ENCODE measurements at places on chromosomes 6 and 20.

DNA sequence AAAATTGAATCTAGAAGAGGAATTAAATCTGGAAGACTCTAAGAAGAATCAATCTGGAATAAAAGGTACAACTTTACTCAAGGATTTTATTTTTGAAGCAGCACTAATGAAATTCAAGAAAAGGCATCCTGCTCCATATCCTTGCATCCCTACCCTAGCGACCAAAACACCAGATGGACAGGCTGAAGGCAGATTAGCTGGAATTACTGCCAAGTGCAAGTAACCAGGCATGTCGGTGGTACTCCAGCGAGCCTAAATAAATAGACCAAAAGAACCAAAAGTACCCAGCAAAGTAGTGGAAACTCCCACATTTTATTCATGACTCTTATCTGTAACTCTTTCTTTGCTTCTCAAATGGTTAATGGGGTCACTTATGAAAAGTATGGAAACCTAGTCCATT lies 21.0 kb downstream of the OPRM1 start:
- no peak for DNase-seq

DNA sequence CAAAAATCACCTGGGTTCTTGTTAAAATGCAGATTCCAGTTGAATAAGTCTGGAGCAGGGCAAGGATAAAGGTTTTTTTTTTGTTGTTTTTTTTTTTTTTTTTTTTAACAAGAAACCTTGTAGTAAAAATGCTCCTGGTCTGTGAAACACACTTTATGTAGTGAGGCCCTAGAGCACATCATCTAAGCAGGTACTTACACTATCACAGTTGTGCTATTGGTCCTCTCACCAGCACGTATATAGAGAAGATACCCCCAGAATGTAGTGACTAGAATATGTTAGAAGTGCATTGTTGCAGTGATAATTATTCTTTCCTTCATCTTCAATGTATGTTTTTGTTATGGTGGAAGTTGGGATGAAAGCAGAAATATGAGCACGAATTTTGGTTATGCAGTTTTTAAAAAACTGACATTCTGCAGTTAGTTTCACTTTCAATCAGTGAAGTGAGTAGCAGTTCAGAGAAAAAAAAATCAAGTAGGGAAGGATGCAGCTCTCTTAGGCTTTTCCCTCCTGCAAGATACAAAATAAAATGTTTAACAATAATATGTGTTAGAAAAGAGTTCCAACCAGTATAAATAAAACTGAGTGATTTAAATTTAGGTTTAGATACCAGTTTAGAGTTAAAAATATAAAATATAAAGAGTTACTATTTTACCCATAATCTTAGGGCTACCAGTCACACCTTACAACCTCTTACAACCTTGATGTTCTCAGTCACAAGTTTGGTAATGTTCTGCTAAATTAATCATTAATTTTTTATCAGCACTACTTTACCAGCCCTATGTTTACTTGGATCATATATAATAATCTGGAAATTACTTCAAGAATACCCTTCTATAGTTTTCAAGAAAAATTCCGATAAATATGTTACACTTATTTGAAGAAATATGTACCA lies 9.2 kb upstream of the DEFB113 start:
- no peak for DNase-seq

- no peak for DNase-seq
These were observed at the start of gene BHLHE23 for GRCh38 chr20:63006540-63007359. Gene BHLHE23, minus strand, starts transcription at chr20:63006964. Its CDS starts 190 bp downstream, at chr20:63006774.

GRCh38 chr6:135322427-135323201 lies 141.5 kb downstream of the MYB start:
- no peak for DNase-seq

DNA sequence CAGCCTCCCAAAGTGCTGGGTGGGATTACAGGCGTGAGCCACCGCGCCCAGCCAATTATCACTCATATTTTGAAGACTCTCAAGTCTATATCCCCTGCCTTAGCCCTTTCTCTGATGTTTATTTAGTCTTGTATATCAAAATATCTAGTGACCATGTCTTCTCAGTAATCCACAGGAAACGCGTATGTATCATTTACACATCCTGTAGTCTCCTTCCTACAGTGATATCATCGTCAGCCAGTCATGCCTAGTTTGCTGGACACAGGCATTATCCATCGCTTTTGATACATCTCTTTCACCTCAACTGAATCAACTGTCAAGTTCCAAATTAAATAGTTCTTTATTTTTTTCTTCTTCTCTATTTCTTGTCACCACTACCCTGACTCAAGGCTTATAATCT lies 223.7 kb downstream of the NKAIN2 start:
- no peak for DNase-seq

DNA sequence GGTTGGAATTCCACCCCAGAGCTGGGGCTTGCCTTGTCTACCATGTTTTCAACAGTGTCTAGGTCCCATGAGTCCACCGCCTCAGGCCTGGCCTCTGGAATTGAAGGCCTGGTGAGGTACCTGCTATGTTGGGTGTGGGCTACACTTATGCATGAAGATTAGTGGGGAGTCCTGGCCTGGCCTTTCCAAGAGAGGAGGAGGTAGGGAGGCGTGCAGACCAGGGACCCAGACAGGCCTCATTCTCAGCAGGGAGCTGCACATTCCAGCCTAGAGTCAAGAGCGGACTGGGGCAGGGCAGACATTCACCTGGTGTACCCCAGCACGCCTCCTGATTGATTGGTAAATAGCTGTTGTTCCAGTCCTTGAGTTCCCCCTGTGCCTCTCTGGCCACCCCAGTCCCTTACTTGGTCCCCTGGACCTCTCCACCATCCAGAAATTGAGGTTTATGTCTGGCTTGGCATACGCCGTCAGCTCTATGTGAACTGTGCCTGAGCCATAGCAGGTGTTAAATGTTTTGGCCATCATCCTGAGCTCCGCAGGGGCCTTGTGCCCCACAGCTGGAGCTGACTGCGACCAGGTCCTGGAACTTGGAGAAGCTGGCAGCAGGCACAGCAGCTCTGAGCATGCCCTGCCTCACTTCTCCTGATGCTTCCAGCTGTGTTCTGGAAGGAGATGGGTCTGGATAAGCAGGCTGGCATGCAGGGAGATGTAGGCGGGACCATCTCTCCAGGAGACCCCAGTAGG lies 8.2 kb upstream of the VEGFA start:
- no peak for DNase-seq

GRCh38 chr20:62051546-62052255 lies 14.0 kb downstream of the TAF4 start:
- DNase-seq = no peak

- no peak for DNase-seq
These were observed 42.0 kb upstream of the ID4 start for GRCh38 chr6:19795211-19795610.

DNA sequence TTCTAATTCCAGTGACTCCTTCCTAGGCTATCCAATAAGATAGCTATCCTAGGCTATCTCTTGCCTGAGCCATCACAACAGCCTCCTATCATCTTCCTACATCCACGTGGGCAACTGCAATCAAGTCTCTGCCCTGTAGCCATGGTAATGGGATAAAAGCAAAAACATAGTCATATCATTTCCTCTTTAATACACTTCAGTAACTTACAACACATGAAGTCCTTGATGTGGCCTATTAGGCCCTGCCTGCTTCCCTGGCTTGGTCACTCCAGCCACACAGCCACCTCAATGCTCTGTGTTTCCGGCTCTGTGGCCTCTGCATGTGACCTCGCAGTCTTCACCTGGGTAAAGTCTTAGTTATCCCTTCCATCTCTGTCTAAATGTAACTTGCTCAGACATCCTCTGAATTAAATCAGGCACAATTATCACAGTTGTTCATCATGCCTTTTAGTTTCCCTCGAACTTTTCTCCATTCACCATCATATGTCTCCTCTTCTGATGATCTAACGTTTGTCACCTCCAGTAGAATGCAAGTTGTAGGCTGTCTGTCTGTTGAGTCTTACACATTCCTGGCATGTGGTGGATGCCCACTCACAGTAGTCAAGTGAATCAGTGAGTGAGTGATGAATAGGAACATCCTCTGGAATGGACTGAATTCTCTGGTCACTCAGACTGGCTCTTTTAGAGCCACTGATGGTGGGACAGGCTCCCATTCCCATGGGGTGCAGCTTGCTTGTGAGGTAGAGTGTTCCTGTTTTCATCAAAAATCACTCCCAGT lies 229.4 kb downstream of the TBC1D7 start:
- DNase-seq = no peak

- peak; percentile 52 for DNase-seq
These were observed 2.1 kb downstream of the SOX12 start for GRCh38 chr20:327186-328026.

- DNase-seq = no peak
These were observed 350.6 kb upstream of the PLCB4 start for GRCh38 chr20:8718279-8718678.

- peak; percentile 70 for DNase-seq
These were observed 102.1 kb downstream of the TMEM242 start for GRCh38 chr6:157221049-157221816.

DNA sequence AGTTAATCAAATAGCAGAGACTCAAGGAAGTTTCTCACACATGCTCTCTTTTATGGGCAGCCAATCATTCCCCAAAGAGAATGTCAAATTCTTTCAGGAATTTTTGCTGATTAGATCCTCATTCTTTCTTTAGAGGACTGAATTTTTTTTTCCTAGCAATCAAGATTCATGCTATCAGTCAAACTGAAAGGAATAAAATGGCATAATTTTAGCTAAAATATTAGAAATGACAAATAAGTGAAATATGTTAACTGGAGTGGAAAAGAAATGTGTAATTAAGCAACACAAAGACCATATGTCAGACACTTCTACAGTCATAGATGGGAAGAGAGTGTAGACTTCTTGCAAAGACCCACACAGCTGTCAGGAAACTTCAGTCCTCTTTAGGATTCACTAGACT lies 242.3 kb upstream of the RNF217 start:
- no peak for DNase-seq

DNA sequence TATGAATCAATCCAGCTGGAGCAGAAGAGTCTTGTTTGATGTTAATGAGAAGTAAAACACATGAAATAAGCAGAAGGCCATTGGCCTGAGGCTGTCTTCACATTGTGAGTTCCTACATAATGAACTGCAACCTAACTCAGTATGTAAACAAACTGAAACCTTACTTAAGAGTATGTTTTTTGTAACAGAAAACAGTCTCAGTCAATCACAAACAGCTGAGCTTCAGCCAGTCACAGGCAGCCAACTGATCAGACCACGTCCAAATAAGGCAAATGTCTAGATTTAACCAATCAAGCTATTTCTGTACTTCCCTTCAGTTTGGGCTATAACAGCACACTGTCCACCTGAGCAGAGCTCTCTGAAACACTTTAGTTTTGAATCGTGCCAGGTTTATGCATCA lies 234.7 kb downstream of the TRDN start:
- no peak for DNase-seq

DNA sequence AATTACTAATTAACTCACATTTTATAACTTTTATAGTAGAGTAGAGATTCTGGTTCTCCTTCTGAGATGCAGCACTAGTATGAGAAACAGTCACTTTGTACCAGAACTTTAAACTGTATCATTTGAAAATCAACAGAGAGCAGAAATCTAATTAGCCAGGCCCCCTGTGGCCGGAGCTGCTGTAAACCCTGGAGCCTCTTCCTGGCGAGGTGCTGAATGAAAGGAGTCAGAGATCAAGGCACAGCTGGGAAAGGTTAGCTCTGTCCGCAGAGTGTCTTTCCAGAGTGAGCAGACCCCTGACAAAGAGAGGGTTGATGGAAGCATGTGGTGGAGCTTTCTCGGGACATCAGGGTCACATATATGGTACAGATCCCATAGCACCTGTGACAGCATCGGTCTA lies 703.8 kb downstream of the RFPL4B start:
- DNase-seq = no peak

DNA sequence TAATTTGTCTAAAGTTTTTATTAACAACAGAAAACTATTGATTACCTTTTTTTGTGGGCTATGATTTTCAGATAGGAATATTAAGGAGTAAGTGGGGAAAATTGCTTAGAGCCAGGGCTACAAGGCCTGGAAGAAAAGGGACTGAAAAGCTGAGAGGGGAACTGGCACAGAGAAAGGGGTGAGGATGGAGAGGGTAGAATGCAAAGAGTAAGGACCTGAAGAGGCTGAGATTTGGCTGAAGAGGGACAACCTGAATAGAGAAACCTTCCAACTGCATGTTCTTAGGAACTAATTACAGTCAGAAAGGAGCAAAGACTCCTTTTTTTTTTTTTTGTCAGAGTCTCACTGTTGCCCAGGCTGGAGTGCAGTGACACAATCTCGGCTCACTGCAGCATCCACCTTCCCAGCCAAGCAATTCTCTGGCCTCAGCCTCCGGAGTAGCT lies 16.7 kb downstream of the BTN2A1 start:
- DNase-seq = no peak

DNA sequence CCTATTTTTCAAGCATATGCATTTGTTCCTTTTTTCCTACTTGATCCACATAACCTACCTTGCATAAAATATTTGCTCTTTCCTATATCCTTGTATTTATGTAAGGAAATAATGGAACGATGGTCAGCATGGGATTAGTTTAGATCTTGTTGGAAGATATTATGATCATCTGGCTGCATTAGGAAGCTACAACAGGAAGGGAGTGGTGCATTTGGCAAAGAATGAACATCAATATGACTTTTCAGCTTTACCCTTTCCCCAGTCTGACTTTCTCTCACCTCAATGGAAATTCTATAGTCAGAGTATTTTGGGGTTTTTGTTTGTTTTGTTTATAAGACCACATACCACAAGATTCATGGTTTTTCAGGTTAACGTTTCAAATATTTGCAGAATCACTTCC lies 66.0 kb downstream of the HS3ST5 start:
- DNase-seq = no peak

- DNase-seq = no peak
These were observed 48.3 kb downstream of the ZFP64 start for GRCh38 chr20:52143277-52143676.

- DNase-seq = no peak
These were observed 190.0 kb downstream of the PLCB4 start for GRCh38 chr20:9258901-9259300.

DNA sequence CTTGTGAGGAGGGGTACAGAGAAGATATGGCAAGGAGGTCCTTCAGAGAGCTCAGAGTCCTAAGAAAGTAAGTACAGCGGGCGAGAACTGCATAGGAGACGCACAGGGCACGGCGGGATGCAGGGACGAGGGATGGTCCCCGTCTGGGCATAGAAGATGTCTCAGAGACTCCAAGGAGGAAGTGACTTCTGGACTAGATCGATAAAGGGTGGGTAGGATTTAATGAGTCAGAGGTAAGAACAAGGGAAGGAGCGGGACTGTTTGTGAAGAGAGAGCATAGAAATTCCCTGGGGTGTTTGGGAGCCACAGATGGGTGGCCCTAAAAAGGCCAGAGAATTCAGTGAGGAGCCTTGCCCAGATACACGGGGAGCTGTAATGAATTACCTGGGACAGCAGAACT lies 69.1 kb downstream of the FAM120B start:
- DNase-seq = no peak

- DNase-seq = no peak
These were observed 2.5 kb upstream of the KATNA1 start for GRCh38 chr6:149651056-149651455.

All from activated T-helper 1 cell treated with Interleukin-2 at 50 U/mL for 16 hours (primary cell).